ENCODE measurements at places on chromosomes 5 and 9.
A peak's percentile ranks its signal among the peaks of the same experiment; 100 is the strongest.

DNA sequence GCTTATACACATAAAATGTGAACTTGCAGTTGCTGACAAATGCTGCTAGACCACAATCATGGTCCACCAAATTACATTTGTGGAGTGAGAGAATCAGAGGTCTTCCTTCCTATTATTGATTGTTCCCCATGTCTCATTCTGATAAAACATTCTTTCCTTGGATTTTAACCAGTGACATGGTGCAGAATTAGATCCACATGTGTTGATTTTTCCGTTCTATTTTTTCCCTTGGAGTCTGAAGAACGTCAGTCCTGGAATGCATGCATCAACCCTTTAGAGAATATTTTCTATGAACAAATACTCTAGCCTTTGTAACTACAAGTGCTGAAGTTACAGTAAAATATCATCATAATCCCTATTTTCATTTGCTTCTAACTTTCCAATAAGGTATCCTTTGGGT lies 170.7 kb upstream of the SPRY4 start:
- no peak for DNase-seq

DNA sequence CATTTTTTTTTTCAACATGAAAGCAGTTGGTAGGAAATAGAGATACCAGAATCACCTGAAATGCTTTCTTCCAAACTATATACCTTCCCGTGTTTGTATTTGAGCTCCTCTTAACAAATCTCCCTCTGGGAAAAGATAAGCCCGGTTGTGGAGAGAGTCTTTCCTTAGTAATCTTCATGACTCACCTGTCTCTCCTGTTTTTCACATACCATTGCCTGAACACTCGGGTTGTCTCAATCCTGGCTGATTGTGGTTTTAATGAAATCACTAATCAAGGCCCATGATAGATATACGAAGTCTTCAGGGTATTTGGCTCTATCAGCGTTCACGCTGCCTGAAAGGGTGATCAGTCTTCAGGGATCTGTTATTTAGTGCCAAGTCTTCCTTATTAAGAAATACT lies 136.7 kb downstream of the MAN2A1 start:
- DNase-seq: no peak

GRCh38 chr9:37746448-37747270 lies 6.9 kb upstream of the TRMT10B start:
- peak; percentile 68 for DNase-seq

DNA sequence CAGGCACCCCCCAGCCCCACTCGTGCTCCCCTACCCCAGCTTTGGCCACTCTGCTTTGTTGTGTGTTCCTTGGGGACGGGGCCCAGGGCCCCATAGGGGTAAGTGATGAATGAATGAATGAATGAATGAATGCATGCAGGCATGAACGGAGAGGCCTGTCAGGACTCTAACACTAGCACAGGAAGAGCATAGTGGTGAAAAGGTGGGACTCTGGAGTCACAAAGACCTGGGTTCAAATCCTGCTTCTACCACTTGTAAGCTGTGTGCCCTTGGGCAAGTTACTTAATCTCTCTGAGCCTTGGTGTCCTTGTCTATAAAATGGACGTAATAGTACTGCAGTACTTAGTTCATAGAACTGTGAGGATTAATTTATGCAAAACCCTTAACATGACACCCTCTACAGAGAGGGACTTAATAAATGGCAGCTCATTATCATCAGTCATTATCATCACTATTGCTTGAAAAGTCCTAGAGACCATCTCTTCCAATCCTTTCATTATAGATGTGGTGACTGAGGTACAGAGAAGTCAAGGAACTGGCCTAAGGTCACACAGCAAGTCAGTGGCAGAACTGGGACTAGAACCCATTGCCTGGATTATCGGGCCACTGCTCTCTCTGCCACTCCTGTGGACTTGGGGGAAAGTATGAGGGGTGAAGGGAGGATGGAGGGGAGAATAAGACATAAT lies 13.2 kb downstream of the ORM2 start:
- no peak for DNase-seq

DNA sequence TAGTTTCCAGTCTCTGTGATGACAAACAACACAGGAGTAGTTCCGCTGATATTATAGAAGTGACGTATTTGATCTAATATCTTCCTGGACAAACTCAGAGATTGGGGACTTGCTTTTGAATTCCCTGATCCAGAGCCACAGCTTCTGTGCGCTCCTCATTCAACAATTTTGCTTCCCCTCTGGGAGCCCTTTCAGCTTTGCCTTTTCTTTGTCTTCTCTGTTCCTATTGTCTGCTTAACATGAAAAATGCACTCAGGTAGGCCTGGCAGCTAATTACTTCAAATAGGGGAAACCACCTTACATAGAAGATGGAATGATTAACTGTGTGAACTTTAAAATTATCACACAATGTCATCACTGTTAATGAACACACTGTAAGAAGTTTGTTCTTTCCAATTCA lies 192.9 kb downstream of the EPB41L4A start:
- DNase-seq: no peak

All from H4 (cell line).